Kasumi-1 (cell line): ENCODE measurements at places on chromosomes 1 and 21.

DNA sequence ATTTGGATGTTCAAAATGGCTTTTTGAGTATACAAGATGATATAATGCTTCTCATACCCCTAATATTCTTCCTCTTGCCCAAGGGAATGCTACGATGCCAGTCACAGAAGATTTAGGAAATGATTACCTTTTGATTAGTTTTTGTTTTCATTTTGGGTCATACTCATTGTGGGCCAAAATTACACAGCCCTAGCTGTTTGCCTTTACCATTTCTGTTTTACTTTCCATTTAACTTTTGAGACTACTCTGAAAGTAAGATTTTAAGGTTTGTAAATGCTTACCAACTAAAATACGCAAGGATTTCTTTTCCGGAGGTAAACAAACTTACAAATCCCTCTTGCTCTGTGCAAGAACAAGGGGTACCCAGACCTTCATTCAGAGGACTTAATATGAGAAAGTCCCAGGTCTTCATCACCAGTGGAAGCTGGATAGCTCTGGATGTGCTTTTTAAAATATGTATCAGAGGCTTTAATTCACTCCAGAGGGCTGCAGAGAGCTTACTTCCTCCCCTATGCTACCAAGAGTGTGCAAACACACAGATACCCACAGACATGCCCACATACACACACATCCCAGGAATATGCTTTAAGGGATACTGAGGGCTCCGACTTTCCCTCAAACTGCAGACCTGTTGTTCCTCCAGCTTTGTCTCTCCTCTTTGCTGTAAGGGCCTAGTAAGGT, 631.4 kb downstream of the SMYD3 start:
- DNase-seq: no peak

- DNase-seq: no peak
Measured at GRCh38 chr1:56409112-56409691, 170.2 kb downstream of the PLPP3 start.

DNA sequence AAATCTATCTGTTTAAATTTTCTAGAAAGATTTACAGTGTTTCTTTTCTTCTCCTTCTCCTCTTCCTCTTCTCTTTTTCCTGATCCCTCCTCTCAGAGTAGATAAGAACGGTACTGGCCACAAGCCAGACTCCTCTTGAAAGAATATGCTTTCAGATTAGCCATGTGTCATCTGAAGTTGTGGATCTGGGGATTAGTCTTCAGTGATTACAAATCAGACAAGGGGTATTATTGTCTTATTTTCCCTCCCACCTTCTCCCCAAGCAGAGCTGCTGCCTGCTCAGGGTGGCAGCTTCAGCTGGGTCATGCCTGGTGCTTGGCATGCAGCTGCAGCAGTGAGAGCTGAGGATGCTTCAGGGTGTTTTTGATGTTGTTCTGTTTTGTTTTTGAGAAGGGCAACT, 42.7 kb downstream of the SGIP1 start:
- no peak for DNase-seq

DNA sequence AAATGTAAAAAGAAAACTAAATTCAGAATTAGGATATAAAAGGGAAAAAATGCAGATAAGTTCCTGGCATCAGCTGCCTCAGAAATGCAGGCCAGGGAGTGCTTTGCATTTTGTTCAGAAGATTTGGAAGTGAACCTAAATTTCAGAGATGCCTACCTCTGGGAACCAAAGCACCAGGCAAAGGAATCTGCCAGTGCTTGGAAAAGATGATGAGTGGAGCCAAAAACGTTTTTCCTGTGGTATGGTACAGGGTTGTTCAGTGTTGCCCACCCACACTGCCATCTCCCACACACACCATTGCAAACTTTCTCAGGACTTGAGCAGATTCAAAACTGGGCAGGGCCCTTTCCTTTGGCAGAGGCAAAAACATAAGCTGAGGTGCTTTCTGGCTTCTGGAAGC, 349.5 kb downstream of the TGFB2 start:
- DNase-seq: no peak

GRCh38 chr1:200738949-200739651, 407 bp downstream of the CAMSAP2 start:
- peak; percentile 54 for DNase-seq

GRCh38 chr1:198134252-198134651, 22.5 kb upstream of the NEK7 start:
- no peak for DNase-seq

GRCh38 chr1:8974551-8974950, 28.9 kb downstream of the CA6 start:
- DNase-seq: no peak

DNA sequence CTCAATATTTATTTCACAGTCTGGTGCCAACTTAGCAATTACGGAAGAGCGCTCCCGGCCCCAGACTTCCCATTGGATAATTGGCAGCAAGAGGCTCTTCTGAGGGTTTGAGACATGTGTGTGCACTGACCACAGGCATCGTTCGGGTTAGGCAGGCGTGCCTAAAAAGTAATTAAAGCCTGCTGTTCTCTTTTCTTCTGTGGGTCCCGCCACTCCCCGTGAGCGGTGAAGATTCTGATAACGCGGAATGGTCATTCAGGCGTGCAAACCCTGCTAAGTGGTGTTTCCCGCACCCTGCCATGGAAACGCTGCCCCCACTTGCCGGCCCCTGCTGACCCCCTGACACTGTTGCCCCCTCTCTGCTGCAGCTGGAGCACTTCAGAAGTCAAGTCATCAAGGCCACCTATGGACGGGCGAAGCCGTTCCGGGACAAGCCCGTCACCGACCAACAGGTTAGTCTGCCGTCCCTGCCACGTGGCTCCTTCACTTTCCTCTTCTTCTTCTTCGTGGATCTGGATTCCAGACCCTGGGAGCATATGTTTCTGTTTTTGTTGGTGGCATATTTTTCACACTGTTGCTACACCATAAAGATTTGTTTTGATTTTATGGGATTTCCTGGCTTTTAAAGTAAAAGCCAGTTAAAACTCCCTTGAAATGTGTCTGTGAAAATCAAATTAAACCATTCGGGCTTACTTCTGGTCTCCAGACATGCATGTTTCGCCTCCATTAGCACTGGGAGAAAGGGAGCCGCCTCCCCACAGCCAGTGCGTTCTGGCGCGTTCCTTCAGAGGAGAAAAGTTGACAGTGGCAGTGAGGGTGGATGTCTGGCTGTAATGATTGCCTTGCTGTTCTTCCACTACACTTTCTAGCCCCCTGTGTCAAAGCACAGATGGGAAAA, 79.9 kb downstream of the FHAD1 start:
- DNase-seq: no peak
